ENCODE measurements at places on chromosomes 12 and 14.

DNA sequence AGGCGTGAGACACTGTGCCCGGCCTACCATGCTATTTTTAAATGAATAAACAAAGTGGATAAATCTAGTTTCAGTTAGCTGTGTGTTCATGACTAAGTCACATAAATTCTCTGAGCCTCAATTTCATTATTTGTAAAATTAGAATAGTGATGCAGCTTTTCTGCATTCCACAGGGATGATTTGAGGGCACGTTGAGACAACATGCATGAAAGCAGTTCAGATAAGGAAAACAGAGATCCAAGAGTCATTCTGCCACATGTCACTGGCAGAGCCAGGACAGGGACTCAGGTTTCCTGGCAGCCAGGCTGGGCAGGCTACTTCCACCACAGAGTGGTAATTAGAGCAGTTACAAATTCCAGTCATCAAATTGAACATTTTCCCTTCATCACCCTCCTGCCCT is 2.9 kb upstream of the PPP4R4 start:
- no peak for DNase-seq

DNA sequence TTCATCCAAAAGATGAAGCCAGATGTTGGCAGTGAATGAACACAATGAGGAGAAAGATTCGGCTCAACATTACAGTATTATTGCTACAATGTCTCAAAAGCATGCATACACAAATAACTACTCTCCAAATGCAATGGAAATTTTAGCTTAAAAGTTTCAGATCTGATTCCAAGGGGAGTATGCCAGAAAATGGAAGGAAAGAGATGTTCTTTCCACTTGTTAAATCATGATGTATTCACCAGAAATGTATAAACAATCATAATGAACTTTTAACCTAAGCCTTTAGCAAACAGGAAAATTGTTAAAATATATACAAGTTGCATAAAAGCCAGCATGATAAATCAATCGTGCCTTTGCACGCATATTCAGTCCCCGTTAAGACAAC is 62.1 kb downstream of the SH2B3 start:
- DNase-seq = no peak

DNA sequence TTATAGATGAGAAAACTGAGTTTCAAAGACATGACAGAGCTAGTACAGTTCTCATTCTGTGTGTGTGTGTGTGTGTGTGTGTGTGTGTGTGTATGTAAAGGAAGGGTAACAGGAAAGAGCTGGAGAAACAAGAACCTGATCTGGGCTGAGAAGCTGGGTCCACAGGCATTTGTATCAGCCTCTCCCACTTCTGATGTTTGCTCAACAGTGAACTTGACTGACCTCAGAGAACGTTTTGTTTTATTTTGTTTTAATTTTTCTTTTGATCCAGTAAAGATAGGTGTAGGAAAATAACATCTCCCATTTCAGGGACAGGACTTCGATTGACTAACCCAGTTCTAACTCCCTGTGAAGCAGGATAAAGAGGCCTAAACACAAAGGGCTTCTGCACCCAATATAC is 85.4 kb downstream of the STXBP6 start:
- no peak for DNase-seq

DNA sequence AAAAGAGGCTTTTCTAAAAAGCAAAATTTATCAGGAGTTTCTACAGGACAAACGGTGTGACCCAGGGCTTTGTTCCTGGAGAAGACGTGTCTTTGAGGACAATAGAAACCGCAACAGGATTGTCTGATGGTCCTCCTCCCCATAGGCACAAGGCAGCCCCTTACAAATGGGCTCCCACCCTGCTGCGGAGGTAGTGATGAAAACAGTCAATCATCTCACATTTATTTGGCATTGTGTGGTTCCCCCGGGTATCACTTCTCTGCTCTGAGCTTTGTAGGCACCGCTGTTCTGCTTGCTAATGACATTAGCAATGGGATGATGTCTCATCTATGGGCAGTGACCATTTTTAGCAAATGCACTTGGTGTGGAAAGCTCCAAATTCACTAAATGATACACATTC is 155.5 kb upstream of the TMPO start:
- no peak for DNase-seq

- no peak for DNase-seq
Observed at GRCh38 chr14:102943454-102943853, 21.0 kb downstream of the AMN start.
